ENCODE measurements at places on chromosomes 11 and 22.
A peak's percentile ranks its signal among the peaks of the same experiment; 100 is the strongest.

DNA sequence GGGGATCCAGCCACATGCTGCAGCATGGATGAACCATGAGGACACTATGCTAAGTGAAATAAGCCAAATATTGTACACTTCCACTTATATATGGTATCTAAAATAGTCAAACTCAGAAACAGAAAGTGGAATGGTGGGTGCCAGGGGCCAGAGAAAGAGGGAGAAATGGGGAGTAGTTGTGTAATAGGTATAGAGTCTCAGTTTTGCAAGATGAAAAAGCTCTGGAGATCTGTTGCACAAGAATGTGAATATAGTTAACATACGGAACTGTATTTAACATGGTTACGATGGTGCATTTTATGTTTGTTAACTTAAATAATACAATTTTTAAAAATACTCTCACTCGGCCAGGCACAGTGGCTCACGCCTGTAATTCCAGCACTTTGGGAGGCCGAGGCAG, 21.2 kb downstream of the GDPD5 start:
- no peak for DNase-seq

GRCh38 chr11:56750190-56750589, 1.7 kb upstream of the OR9G4 start:
- no peak for DNase-seq

DNA sequence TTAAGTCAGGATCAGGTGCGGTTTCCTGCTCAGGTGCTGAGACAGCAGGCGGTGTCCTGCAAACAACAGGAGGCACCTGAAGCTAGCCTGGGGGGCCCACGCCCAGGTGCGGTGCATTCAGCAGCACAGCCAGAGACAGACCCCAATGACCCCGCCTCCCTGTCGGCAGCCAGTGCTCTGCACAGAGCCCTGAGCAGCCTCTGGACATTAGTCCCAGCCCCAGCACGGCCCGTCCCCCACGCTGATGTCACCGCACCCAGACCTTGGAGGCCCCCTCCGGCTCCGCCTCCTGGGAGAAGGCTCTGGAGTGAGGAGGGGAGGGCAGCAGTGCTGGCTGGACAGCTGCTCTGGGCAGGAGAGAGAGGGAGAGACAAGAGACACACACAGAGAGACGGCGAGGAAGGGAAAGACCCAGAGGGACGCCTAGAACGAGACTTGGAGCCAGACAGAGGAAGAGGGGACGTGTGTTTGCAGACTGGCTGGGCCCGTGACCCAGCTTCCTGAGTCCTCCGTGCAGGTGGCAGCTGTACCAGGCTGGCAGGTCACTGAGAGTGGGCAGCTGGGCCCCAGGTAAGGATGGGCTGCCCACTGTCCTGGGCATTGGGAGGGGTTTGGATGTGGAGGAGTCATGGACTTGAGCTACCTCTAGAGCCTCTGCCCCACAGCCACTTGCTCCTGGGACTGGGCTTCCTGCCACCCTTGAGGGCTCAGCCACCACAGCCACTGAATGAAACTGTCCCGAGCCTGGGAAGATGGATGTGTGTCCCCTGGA, at the start of gene MYO7A:
Gene MYO7A (plus strand): TSS at position 327 of the 772 bp plus-strand sequence. CDS start 2,389 bp downstream, outside the sequence.
- DNase-seq, result peak; percentile 23

DNA sequence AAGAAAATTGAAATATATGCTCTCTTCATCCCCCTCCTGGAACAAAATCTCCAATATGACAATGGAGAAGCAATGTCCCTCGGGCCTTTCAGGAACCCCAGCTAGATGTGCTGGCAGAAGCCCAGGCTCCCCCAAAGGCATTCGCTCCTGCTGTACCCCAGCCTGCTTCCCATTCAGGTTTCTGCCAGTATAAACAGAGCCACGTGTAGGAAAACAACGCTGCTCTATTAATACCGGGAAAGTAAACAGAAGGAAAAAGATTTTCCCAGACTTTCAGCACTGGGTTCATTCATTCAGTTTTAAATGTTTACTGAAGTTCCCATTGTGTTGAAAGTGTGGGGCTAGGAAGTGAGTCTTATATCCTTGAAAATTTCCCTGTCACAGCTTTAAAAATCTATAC, 147.1 kb downstream of the CADM1 start:
- DNase-seq, result no peak

DNA sequence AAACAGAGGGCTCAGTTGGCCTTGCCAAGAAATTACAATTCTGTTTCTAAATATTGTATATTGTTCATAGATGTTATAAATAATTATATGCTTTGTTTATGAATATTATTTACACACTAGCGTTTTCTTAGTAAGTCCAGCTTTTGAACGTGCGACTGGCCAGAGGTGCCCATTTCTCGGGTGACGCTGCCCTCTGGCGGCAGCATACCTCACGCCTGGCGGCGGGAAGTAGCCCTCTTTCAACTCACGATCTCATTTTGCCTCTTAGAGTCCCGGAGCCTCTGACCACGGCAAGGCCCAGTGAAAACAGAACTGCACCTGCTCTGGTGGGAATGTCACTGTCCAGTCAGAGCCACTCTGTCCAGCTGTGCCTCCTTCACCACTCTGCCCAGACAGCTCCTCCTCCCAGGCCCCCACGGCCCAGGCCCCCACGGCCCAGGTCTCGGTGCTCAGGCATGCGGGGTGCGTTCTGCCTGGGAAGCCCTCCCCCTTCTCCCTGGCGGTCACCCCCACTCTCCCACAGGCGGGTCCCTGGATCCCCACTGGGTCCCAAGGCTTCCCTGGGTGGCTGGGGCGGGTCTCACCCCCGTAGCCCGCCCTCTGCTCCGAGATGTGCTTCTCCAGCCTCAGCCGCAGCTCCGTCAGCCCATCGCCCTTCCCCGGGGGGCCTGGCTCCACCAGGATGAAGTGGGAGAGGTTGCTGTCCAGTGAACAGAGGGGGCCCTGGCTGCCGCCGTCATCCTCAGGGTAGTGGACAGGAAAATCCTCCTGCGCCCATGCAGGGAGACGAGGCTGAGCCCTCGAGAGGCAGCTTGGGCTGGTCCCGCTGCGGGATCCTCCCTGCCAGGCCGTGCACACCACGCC, 19.3 kb downstream of the TSSC4 start:
- no peak for DNase-seq

- no peak for DNase-seq
Measured at GRCh38 chr11:131893103-131893890, 522.9 kb downstream of the NTM start.

DNA sequence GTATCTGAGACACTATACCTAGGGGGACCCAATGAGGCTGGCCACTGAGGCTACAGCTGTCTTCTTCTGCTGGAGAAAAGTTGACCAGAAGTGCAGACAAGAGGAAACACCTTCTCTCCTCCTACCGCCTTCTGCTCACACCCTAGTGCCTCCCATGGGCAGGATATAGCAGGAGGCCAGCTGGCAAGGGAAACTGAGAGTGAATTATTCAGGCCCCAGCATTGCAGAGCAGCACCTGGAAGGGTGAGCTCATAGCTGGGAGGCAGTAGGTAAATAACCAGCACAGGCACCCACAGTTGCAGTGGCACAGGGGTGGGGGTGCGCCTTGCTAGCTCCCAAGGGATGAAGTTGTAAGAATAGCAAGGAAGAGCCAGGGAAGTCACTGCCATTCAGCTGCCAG, 267.4 kb upstream of the NCAM1 start:
- no peak for DNase-seq

GRCh38 chr11:34819740-34820482, 96.3 kb downstream of the APIP start:
- DNase-seq, result no peak

DNA sequence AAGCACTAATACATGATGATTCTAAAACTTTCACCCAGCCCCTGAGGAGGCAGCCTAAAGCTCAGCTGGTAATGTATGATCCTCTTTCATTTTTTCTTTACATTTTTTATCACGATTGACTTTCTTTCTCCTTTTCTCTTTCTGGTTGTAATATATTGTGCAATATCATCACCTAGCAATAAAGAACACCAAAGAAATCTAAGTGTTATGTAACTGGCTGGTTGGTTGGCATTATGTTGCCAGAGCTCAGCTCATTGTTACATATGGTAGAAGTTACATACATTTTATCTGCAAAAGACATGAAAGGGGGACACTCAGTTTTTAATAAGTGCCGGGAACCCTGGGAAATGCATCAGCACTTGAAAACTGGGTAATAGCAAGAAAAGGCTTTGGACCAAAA, 432.1 kb upstream of the DDI1 start:
- DNase-seq, result no peak

GRCh38 chr11:65116370-65117205, 913 bp downstream of the ZNHIT2 start:
- DNase-seq, result no peak

DNA sequence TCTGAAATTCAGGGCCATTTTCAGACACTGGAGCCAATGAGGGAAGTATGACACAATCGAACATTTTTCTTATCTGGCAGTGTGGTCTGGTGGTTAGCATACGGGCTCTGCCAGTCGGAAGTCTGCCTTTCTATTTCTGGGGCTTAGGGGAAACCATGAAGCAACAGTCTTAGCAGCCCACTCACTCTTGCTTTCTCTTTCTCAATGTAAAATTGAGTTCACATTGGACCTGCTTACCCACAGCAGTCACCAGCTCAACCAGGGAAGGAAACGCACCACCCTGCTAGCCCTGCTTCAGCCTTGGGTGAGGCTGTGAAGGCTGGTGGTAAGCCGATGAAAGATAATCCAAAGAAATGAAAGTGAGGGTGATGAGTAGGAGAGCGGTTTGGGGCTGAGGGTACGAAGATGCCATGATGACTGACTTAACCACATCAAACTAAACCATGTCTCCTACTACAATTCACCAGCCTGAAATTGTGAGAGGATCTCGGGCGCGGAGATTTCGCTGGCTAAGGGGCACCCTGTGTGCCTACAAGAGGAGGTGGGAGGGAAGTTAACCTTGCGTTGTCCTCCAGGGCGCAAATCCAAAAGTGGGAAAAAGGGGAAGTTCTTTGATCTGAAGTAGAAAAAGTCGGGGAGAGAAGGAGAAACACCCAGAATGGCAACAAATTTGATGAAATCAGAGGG, 2.0 kb upstream of the LMO2 start:
- no peak for DNase-seq

GRCh38 chr11:110087812-110088534, 5.2 kb upstream of the ZC3H12C start:
- DNase-seq, result no peak

- no peak for DNase-seq
Measured at GRCh38 chr11:7668464-7668863, 4.8 kb downstream of the CYB5R2 start.

GRCh38 chr22:38957046-38957770, at the start of gene APOBEC3A:
APOBEC3A (plus strand) TSS chr22:38957609; CDS start chr22:38957692, 83 bp downstream.
- no peak for DNase-seq
